ENCODE measurements at places on chromosomes 11 and 22.
A peak's percentile ranks its signal among the peaks of the same experiment; 100 is the strongest.

DNA sequence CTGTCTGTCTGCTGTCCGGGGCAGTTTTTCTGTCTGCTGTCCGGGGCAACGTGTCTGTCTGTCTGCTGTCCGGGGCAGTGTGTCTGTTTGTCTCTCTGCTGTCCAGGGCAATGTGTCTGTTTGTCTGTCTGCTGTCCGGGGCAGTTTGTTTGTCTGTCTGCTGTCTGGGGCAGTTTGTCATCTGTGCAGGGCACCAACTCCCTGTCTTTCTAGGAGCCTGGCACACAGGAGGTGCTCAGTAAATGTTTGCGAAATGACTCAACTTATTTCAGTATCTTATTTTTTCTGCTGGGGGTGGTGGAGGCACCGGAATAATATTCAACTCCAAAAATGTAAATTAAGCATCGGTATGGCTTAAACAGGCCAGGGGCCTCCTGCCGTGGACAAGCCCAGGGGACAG lies 12.0 kb upstream of the TTLL12 start:
- DNase-seq: no peak

DNA sequence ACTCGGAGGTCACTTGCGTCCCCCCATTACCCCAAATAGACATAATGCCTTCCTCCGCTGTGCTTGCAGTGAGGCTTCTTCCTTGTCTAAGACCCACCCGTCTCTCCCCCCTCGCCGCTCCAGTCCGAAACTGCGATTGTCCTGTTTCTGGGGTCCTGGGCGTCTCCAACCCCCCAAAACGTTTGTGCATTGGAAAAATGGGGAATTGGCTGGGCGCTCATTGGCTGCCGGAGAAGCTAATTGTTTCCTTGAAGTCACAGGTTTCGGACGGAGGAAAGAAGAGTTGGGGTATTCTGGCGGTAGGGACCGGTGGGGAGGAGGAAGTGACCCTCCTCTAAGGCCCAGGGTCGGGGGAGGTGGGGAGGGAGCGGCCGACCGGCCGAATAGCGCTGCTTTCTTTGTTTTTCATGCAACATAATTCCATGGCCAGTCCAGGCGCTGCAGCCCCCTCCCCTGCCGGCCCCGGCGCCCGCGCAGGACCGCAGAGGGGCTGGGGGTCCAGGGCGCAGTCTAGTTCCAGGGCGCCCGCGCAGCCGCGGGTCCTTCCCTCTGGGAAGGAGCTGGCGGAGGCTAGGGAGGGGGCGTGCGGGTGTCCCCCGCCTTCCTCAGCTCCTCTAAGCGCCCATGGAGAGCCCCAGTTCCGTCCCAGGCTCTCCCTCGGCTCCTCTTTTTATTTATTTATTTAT lies 12.7 kb upstream of the CPT1A start:
- DNase-seq: no peak

- no peak for DNase-seq
These were observed 2.1 kb downstream of the GLYATL1B start for GRCh38 chr11:59088162-59088561.

DNA sequence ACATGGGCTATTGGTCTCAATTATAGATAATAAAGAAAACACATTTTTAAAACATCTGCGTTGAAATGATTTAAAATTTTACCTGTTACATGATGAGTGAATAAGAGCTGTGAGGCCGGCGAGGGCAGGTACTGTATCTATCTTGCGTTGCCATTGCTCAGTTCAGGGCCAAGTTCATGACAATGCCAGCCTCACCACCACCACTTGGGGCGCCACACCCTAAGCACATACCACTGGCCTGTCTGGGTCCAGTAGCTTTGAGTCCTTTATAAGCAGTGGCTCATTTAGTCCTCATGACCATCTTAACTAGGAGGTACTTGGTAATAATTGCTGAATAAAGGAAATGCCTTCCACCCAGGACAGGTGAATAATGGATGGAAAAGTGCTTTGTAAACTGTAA lies 14.5 kb upstream of the MB start:
- no peak for DNase-seq

DNA sequence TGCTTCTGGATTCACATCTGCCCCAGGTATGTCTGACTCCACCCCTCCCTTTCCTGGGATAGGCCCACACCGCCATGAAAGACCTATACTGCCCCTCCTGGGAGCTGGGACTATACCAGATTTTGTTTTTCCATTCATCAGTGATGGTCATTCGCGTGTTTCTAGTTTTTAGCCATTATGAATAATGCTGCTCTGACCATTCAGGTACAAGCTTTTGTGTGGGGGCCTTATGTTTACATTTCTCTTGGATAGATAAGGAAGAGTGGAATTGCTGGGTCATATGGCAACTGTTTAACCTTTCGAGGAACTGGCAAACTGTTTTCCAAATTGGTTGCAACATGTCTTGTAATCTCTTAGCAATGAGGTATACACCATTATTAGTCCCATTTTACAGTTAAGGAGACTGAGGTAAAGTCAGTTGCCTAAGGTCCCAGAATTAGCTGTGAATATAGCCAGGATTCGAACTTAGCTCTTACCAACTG lies 1.2 kb upstream of the TBC1D10A start:
- DNase-seq: no peak

DNA sequence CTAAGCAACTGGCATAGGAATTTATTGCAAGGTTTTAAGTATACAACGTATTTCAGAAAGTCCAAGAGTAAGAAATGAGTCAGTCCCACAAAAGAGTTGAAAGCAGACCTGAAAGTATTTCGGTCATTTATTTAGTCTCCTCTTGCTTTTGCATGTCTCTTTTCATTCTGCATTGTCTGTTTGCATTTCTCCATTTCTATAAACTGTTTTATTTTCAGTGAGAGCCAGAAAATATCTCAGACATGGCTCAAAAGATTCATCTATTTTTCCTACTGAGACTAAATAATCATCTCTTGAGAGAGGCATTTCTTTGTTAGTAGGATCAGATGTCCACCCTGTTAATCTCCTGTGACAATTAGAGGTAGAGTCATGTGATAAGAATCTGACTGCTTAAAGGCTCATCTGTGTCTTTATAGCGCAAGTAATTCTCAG lies 219.1 kb upstream of the CCDC179 start:
- DNase-seq: no peak

GRCh38 chr11:130894322-130895025 lies 21.8 kb downstream of the SNX19 start:
- peak; percentile 74 for DNase-seq

DNA sequence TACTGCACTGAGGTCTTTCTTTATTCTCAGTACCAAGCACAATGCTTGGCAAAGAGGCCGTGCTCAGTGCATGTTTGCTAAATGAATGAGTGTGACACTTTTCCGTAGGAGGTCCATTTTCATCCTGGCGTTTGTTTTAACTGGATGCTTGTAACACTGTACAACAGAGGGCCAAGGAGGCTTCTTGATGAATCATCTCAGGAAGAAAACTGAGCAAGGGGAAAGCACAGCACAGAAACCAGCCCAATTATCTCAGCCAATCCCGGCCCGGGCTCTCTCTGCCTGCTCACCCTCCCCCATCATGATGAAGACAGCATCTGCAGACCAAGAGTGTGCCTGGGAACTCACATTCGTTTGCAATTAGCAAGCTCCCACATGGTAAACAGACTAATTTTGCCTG lies 570.3 kb downstream of the OPCML start:
- DNase-seq: no peak

DNA sequence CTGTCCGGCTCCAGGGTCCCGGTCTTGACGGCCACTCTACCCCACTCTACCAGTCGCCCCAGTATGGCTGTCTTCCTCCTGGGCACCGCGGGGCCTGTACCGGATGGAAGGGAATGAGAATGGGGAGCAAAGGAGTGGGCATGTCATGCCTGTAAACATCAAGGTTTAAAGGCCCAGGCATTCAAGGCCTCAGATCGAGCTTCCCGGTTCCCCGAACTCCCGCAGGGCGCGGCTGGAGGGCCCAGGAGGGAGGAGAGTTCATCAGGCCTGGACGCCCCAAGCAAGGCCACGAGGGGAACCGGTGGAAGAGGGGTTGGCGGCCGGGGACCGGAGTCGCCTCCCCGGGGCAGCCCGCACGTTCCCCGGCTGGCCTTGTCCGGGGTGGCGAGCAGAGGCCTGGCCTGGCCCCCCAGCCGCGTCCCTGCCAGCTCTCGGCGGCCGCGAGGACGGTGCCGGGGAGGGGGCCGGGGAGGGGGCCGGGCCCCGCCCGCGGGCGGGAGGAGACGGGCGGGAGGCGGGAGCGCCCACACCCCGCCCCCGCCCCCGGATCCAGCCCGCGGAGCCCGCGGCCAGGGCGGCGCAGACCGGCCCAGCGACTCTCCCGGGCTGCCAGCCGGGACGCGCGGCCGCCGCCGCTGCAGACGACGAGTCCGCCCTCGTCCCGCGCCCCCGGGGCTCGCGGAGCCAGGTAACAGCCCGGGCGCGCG lies at the start of gene CDC42EP1:
Gene CDC42EP1, plus strand, starts transcription at position 580 of the 707 bp plus-strand sequence. CDS start 5,870 bp downstream, outside the sequence.
- DNase-seq: no peak

GRCh38 chr11:128694618-128695481 lies 978 bp downstream of the FLI1 start:
- DNase-seq: no peak

All from T-helper 2 cell (primary cell).